H7 (cell line): ENCODE measurements at places on chromosomes 6 and 20. TPM values are rescaled to one million over a fixed set of nuclear protein-coding genes. Genes with fewer than 3 reads are reported as not detected.

The SLC25A27 gene
- 0.28 and 0.52 TPM in 2 replicates for total RNA-seq

- DNase-seq, result no peak
These were observed 104.9 kb downstream of the HIVEP1 start for GRCh38 chr6:12116978-12117377.

DNA sequence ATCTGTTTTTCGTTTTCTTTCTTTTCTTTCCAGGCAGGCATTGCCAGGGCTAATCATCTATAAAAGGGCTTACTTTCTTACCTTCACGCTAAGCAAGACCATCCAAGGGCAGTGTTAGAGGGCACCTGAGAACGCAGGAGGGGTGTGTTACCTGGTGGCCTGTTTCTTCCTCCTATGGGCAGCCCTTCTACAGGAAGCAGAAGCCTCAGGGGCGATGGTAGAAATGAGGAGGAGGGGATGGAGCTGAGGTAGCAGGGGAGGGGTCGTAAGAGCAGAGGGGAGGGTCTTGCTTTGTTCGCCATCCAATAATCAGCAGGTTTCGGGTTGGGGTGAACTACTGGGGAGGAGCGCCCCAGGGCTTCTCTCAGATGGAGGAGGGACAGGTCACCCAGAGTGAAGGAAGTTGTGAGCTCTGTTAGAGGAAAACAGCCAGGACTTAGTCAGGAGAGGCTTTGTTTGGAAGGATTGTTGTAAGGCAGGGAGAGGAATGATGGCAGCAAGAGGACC, 1.5 kb upstream of the CCR6 start:
- no peak for DNase-seq

DNA sequence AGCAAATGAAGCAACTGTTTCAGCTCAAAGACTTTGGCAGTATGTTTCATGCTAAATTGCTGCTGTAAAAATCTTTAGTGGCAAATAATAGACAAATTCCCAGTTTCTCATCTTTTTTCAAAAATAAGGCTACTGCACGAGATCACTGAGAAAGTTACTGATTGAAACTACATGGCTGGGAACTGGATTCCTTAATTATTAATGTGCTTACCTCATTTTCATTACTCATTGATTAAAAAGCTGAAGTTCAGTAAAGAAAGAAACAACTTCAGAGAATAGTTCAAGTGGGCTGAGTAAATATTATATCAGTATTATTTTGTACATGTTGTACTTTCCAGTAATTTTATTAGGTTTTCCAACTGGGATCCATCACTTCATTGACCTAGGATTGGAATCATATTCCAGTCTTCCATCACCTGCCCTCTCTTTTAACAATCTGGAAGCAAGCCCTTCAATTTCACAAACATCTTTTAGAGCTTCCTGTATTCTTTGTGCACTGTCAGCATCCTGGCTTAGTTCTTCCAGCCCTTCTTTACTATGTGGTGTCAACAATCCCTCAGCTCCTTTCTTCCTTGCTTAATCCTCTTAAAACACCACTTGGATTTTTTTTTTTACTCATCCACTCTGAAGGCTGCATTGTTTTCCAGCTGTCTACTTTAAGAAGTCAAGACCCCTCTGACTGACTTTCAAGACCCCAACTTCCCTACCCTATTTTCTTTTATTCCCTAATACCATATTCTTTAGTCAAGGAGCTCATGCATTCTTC, 4.3 kb downstream of the MEI4 start:
- no peak for DNase-seq

- DNase-seq, result no peak
These were observed 356.6 kb upstream of the RSPO3 start for GRCh38 chr6:126761854-126762253.

DNA sequence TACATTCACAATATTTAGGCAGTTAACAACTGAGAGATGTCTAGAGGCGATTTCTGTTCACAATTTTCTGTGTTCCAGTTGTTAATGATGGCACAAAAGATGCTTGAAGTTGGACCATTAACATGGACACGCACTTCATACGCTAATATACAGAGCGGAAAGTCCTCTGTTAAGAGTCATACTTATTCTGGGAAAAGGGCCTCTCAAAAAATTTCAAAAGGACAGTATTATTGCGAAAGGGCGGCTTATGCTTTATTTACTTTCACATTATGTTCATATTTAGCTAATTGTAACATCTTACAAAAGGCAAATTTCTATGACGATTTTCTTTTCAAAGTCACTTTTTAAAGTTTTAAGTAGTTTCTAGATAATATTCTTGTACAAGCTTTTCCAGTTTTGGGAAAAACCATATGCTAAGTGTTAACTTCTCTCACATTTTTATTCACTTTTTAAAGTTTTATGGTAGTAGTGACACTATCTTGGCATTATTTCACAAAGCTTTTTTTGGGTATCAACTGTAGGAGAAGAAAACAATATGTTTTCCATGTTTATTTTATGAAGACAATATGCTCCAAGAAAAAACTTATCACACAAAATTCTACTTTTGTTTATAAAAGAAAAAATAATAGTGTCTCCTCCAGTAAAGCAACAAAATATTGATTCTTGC, 62.3 kb downstream of the MAP7 start:
- DNase-seq, result no peak

- peak; percentile 44 for DNase-seq
These were observed 67.9 kb upstream of the RNF24 start for GRCh38 chr20:4083098-4083865.

- DNase-seq, result no peak
These were observed 16.8 kb upstream of the IBTK start for GRCh38 chr6:82264321-82264720.

DNA sequence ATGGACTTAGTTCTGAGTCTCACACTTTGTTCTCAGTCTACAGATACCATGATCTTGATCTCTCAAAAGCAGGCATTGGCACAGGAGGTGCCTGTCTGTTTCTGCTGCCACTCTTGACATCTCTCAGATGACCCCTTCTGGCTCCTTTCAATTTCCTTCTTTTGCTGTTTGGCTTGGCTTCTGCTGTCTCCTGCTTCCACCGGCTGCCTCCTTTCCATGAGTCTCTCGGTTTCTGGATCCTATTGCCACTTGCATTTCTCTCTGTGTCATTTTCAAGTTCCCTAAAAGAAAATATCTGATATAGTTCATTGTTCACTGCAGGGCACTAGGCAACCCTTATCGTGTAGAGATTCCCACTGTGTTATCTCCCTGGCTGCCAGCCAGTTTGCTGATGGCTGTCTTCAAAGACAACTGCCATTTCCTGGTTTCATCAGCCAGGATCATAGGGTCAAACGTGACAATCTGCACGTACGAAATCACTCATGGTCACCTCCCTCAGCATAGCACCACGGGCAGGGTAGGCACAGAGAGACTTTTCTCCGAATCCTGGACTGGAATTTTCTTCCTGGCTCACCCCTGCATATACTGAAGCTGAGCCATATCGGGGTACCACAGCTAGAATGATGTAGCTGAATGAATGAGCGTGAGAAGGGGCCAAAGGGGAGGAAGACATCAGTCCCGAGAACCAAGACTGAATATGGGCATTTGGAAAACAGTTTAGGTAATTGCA, 144.6 kb upstream of the TMEM170B start:
- DNase-seq, result no peak
